ENCODE measurements at places on chromosomes 11 and 22. TPM values are rescaled to one million over a fixed set of nuclear protein-coding genes. Genes with fewer than 3 reads are reported as not detected.

DNA sequence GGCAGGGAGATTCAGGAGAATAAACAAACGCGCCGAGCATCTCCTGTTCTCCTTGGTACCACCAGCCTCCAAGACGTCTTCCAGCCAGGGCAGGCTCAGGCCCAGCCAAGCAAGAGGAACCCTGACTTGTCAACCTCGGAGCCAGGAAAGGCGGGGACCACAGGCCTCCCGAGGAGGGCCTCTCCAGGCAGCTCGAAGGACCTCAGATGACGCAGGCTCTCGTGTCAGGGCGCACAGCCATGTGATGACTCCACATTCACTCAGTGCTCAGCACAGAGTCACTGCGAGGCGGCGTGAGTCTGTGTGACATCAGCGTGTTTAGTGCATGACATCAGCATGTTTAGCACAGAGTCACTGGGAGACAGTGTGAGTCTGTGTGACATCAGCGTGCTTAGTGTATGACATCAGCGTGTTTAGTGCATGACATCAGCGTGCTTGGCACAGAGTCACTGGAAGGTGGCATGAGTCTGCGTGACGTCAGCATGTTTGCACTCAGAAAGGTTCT lies 241.4 kb downstream of the BRD1 start:
- no peak overlapping the region for H3K4me3 ChIP-seq
- H3K27me3 ChIP-seq: no peaks in the 10 kb centered on the region
- peak; percentile 29 for DNase-seq
- H3K4me1 ChIP-seq: no peaks in the 10 kb centered on the region
- no peaks in the 10 kb centered on the region for H3K36me3 ChIP-seq

DNA sequence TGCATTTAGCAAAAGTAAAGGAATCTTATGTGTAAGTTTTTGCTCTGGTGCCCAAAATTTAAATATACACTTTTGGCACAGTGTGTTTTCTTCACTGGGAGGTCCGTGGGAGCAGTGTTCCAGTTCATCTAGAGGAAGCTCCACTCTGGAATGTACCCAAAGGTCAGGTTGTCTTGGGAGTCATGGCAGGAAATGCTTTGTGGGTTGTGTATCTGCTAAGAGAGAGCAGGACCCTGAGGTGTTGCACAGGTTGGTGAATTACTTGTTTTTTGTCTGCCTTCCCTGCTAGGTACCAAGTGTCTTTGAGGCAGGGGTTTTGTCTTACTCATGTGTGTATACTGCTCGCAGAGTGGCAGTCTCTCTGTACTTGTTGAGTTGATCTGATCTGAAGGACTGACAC lies 37.3 kb downstream of the DIXDC1 start:
- H3K4me3 ChIP-seq: no peak overlapping the region
- no peak overlapping the region for H3K27ac ChIP-seq
- H3K36me3 ChIP-seq: no peaks in the 10 kb centered on the region
- peaks cover 5% of the 10 kb centered on the region for H3K4me1 ChIP-seq
- H3K27me3 ChIP-seq: no peaks in the 10 kb centered on the region
- no peak for DNase-seq

ARHGAP42 gene
- polyA plus RNA-seq: 1.7 TPM

GRCh38 chr11:92130421-92130831 lies 94.2 kb upstream of the FAT3 start:
- H3K4me3 ChIP-seq: no peak overlapping the region
- H3K36me3 ChIP-seq: no peaks in the 10 kb centered on the region
- no peaks in the 10 kb centered on the region for H3K4me1 ChIP-seq
- no peaks in the 10 kb centered on the region for H3K27me3 ChIP-seq

GRCh38 chr11:96063886-96064285 lies 140.0 kb upstream of the MTMR2 start:
- no peak for DNase-seq
- no peaks in the 10 kb centered on the region for H3K4me1 ChIP-seq
- H3K4me3 ChIP-seq: no peak overlapping the region
- no peak overlapping the region for H3K27ac ChIP-seq

- peaks cover 7% of the 10 kb centered on the region for H3K36me3 ChIP-seq
- H3K4me1 ChIP-seq: peaks cover 17% of the 10 kb centered on the region
- H3K27me3 ChIP-seq: no peaks in the 10 kb centered on the region
- no peak for DNase-seq
- H3K27ac ChIP-seq: no peak overlapping the region
Observed at GRCh38 chr11:34647532-34647931, 26.6 kb downstream of the EHF start.

DNA sequence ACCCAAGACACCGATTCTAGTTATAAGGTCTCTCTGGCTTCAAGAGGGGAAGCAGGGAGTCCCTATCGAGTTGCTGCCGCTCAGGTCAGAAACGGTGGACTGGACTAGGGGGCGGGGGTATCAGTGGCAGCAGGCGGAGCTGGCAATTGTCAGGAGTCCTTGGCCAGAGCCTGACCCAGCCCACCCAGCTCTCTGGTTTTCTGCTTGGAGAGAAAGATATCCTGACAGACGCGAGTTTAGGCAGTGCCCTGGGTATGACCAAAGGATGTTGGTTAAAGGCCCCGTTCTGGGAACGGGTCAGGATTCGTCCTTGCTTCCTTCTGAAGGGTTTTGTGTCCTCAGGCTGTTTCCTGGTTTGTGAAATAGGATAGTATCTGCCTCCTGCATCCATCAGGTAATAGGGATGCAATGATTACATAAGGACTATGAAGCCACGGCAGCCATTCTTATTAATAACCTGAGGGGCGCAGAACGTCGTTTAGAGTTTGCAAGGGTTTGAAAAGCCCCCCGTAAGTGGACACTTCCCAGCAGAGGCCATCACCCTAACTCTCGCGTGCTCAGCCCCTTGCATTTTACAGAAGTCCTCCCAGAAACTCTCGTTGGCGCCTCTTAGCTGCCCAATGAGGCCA lies 700 bp upstream of the DEPDC5 start:
- no peaks in the 10 kb centered on the region for H3K36me3 ChIP-seq
- DNase-seq: peak; percentile 27
- H3K4me1 ChIP-seq: peaks cover 25% of the 10 kb centered on the region
- H3K27ac ChIP-seq: peak overlapping the region; percentile 98
- H3K27me3 ChIP-seq: no peaks in the 10 kb centered on the region

DNA sequence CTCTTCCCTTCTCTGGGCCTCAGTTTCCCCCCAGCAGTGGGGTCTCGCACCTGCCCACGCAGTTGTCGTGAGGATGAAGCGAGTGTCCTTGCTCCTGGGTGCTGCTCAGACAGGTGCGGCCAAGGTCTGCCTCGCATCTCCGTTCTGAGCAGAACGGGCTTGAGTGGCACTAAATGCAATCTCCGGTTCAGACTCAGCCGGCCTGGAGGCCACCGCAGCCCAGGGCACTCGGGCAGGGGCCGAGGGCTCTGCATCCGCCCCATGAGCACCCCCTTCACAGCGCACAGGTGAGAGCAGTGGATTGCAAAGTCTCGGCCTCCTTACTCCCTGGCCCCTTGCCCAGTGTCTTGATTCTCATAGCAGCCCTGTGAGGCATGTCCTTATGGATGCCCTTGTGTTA lies 30.1 kb upstream of the SLC22A12 start:
- H3K4me3 ChIP-seq: no peak overlapping the region
- no peaks in the 10 kb centered on the region for H3K36me3 ChIP-seq
- H3K4me1 ChIP-seq: peaks cover 2% of the 10 kb centered on the region
- H3K27ac ChIP-seq: no peak overlapping the region
- no peaks in the 10 kb centered on the region for H3K27me3 ChIP-seq

- peak within 1 kb of the TSS; percentile 18 for H3K4me3 ChIP-seq
- DNase-seq: no peak
- no peak within 1 kb of the TSS for H3K27ac ChIP-seq
- no peaks in the 10 kb centered on the region for H3K27me3 ChIP-seq
- H3K36me3 ChIP-seq: no peaks in the 10 kb centered on the region
- no peaks in the 10 kb centered on the region for H3K4me1 ChIP-seq
Observed at GRCh38 chr11:111540114-111540936, at the start of gene LAYN. TSS of gene LAYN (plus strand) at chr11:111540720. CDS start at chr11:111540844, 124 bp downstream.

CARD18 gene
- not detected for polyA plus RNA-seq

SLC15A3 gene
- 5.8 TPM for polyA plus RNA-seq

All from pancreas (tissue), 10 donors.